NCI-H1436 treated with DMSO at 0.1 percent for 48 hours (cell line): ENCODE measurements at places on chromosomes 13 and 19.
A peak's percentile ranks its signal among the peaks of the same experiment; 100 is the strongest.

- DNase-seq, result no peak
Observed at GRCh38 chr19:9941671-9942070, 5.4 kb upstream of the OLFM2 start.

DNA sequence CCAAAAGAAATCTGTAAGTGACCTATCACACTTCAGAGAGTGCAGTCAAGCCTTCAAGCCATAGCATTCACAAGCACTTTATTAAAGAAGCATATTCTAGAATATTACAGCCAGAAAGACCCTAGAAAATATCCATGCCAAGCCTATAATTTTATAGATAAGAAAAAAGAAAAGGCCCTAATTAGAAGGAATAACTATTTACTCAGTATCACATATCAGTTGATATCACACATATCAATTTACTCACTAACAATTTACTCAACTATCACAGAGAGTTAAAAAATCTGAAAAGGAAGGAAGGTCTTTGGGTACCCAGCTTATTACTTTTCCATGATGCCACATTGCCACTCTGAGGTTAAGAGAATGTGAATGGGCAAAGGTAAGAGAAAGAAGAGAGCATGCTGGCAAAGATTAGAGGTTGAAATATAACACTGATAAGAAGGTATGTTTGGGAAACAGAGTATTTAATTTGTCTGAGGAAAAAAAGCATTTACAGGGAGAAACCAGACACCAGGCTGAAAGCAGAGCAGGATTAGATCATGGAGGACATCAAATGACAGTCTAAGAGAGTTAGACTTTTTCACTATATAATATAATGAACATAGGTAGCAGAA lies 186.2 kb downstream of the VWA8 start:
- no peak for DNase-seq

DNA sequence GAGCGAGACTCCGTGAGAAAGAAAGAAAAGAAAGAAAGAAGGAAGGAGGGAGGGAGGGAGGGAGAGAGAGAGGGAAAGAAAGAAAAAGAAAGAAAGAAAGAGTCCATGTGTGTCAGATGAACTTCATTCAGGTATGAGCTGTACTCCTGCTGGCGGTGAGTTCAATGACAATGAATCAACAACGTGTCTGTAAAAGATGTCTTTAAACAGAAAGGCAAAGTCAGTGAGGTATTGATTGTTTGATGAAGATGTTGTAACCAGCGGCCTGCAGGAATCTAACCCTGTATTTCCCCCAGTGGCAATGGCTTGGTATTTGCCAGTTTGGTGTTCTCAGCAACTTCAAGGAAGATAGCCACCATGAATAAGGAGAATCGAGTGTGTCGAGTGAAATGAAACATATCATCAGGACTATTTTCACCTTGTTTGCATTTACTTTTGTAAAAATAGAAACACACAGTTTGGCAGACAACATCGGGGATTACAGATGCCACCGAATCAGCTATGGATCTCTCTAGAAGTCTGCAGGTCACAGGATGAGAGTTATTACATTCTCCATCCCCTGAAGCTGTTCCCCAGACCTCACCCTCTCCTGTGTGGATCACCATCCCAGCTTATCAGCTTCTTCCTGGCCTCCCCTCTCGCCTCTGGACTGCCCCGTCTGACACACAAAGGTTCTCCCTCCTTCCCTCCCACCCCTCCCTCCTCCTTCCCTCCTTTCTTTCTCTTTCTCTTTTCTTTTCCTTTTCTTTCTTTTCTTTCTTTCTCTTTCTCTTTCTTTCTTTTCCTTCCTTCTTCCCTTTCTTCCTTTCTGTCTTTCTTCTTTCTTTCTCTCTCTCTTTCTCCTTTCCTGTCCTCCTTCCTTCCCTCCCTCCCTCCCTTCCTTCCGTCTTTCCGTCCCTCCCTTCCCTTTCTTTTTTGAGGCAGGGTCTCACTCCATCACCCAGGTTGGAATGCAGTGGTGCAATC lies 8.2 kb upstream of the SBK3 start:
- no peak for DNase-seq

DNA sequence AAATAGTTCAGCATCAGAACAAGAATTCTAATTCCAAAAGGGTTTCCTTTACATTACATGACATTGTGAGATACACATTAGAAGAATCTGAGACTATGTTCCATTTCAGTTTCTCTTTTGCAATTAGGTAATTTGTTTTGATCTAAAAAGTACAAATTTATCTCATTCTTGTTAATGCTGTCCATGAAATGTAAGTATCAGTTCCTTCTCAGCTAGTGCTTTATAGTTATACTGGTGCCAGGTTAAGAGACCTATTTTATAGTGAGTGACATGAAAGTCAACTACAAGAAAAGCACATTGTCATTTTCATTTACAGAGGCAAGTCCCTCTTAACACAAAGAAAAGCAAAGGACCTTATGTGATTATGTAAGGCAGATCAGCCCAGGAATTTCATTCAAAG lies 43.9 kb downstream of the RCBTB2 start:
- no peak for DNase-seq

GRCh38 chr13:112696869-112697465 lies 7.1 kb downstream of the ATP11A start:
- no peak for DNase-seq

- no peak for DNase-seq
Observed at GRCh38 chr13:91362908-91363307, 15.4 kb downstream of the MIR17HG start.

GRCh38 chr19:3668331-3669081 lies 31.8 kb downstream of the PIP5K1C start:
- no peak for DNase-seq

- DNase-seq, result no peak
Observed at GRCh38 chr19:35736913-35737886, 5.1 kb downstream of the IGFLR1 start.

DNA sequence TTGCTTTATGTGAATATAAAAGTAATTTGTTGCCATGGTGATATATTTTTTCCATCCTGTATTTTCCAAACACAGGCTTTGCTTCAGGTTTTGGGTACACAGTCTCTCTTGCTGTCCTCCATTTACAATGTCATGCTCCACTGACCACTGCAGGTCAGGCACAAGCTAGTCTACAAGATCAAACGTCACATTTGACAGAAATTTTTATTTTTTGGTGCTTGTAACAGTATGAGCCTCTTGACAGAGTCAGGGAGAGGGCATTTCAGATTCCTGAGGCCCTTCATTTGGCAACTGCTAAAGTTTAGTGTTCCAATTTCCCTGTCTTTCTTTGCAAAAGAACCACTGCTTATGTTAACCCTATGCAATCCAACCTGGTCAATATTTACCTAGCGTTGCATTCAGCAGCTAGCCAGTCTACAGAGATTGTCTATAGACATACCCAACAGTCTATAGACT lies 175.0 kb downstream of the RFC3 start:
- DNase-seq, result no peak

GRCh38 chr19:7505682-7506384 lies 10.1 kb upstream of the ZNF358 start:
- no peak for DNase-seq

GRCh38 chr19:57338877-57339276 lies 12.2 kb upstream of the ZNF304 start:
- DNase-seq, result no peak

- DNase-seq, result no peak
Observed at GRCh38 chr13:43489233-43489632, 297.5 kb downstream of the ENOX1 start.

GRCh38 chr13:33172400-33172799 lies 113.2 kb downstream of the STARD13 start:
- no peak for DNase-seq

GRCh38 chr13:113886561-113887112 lies 22.8 kb upstream of the GAS6 start:
- DNase-seq, result no peak

- DNase-seq, result no peak
Observed at GRCh38 chr19:14118165-14119051, 846 bp upstream of the PRKACA start.

- no peak for DNase-seq
Observed at GRCh38 chr19:38697641-38698071, 46.6 kb downstream of the CAPN12 start.

GRCh38 chr13:98507282-98507797 lies 69.6 kb downstream of the STK24 start:
- peak; percentile 19 for DNase-seq

DNA sequence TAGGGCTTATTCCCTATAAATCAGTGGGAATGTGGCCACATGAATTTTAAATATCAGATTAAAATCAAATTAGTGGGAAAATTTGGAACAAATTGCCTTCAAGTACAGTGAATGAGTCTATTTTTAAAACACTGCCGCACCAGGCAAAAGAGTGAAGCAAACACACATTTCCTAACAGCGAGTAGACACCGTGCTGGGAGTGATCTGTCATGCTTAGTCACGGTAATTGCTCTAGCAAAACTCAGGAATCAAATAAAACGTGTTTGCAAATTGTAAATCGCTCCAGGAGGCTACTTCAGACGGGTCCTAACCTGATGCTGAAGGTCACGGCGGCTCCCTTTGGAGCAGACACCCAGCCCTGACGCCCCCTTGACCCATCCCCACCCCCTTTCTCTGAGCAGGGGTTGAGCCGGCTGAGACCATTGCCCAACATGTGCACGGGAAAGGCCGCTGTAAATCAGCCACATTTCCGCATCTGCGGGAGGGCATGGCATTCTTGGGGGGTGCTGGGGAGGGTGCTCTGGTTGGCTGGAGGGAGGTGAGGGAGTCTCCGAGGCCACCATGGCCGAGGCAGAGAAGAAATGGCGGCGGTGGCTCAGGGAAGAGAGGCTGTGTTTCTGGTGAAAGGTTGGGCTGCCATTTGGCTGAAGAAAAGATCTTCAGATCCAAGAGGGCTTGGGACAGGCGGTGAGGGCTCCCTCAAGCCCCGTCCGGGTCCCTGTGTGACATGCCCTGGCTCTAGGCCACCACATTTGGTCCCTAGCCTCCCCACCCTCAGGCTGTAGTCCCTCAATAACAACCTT lies 8.9 kb downstream of the CEBPA start:
- no peak for DNase-seq

DNA sequence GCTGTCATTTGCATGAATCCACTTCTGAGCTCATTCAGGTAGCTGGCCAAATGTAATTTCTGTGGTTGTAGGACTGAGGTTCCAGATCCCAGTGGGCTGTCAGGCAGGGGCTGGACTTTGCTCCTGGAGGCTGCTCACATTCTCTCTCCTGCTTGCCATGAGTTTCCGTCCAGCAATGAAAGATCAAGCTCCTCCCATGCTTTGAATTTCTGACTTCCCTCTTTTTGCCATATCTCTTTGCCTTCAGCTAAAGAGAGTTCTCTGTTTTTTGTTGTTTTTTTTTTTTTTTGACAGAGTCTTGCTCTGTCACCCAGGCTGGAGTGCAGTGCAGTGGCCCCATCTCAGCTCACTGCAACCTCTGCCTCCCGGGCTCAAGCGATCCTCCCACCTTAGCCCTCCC lies 76.9 kb downstream of the ING1 start:
- no peak for DNase-seq

DNA sequence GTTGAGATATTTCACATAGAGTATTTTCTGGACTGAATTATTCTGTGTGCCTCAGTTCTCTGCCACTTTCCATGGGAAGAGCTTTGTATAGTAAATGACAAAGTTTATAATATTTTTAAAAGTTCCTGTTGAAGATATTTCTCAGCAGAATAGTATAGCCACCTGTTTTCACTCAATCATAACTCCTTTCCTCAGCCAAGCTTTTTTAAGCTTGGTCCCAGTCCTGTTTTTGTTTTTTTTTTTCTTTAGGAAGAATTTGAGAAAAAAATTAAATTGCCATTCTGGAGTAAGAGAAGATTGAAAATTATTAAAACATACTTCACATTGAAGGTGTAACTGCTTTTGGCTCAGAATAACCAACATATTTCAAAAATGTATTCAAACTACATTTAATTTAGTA lies 55.5 kb downstream of the ENOX1 start:
- DNase-seq, result no peak

DNA sequence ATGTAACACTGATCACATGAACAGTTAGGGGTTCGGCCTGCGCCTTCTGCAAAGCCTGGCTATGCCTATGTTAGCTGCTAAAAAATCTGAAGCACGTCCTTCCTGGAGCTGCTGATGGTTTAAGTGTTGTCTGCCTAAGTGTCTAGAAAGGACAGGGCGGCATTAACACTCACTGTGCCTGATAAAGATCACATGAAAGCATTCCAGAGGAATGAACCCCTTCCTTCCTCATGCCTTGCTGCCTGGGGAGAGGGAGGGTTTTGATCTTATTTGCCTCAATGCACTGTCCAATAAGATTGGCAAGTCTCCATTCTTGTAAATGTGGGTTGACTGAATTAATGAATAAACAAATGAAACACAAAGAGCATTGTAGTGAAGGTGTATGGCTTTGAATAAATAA lies 5.2 kb downstream of the DOCK9 start:
- no peak for DNase-seq

DNA sequence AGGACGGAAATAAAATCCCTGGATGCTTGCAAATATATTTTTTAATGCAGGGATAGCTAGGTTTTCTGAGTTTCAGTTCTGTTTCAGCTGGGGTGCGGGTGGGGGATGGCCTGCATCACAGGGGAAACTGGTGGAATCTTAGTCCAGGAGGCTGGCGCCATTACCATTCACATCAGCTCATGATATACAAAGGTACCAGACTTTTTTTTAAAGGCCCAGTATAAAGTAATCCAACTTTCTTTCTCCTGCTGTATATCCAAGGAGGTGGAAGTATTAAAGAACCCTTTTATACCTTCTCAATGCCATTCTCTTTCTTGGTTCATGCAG lies 343.8 kb downstream of the KCNRG start:
- no peak for DNase-seq

DNA sequence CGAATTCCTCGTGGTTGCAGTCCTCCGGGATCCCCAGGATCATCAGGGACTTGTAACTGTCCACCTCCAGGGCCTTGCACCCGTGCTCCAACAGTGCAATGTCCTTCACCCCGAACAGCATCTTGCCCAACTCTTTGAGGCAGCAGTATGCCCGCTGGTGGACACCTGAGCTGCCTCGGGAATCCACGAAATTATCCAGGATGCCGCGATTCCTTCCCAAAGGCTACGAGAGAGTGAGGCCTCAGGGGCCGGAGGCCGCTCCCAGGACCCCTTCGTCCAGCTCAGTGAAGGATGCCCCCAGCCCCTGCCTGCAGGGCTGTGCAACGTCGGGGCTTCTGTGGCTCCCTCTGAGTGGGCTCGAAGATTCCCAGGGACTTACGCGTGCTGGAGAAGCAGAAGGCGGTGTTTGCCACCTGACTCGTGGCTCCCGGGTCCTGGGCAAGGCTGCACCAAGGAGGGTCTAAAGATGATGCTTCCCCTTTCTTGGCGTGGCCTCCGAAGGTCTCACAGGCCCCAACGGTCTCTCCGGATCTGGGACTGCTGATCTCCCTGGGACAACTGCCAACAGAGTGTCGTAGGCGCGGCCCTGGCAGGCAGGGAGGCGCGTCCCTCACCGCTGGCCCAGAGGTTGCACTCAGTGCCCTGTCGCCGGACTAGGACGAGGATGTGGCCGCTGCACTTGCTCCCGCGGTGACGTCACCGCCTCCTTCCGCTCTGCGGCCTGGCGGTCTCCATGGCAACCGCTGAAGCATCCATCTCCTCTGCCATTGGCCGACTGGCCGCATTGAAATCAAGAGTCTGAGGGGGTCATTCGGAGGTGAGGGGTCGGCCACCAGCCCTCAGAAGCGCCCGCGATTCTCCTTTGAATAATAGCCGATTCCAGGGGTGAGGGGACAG lies at the start of gene PNMA8C:
Gene PNMA8C (minus strand): TSS at position 698 of the 897 bp plus-strand sequence. CDS start 577 bp downstream, at position 121.
- peak; percentile 15 for DNase-seq

- no peak for DNase-seq
Observed at GRCh38 chr13:46179491-46179908, 2.5 kb downstream of the LCP1 start.

GRCh38 chr13:43196086-43196621 lies 172.8 kb downstream of the DNAJC15 start:
- DNase-seq, result no peak

- DNase-seq, result no peak
Observed at GRCh38 chr19:38569368-38569983, 48.3 kb downstream of the MAP4K1 start.

GRCh38 chr19:17021793-17022590 lies 4.6 kb downstream of the CPAMD8 start:
- DNase-seq, result no peak
